ENCODE measurements at places on chromosomes 2 and 18.

GRCh38 chr2:88638743-88639142 is 11.5 kb upstream of the EIF2AK3 start:
- DNase-seq: no peak

DNA sequence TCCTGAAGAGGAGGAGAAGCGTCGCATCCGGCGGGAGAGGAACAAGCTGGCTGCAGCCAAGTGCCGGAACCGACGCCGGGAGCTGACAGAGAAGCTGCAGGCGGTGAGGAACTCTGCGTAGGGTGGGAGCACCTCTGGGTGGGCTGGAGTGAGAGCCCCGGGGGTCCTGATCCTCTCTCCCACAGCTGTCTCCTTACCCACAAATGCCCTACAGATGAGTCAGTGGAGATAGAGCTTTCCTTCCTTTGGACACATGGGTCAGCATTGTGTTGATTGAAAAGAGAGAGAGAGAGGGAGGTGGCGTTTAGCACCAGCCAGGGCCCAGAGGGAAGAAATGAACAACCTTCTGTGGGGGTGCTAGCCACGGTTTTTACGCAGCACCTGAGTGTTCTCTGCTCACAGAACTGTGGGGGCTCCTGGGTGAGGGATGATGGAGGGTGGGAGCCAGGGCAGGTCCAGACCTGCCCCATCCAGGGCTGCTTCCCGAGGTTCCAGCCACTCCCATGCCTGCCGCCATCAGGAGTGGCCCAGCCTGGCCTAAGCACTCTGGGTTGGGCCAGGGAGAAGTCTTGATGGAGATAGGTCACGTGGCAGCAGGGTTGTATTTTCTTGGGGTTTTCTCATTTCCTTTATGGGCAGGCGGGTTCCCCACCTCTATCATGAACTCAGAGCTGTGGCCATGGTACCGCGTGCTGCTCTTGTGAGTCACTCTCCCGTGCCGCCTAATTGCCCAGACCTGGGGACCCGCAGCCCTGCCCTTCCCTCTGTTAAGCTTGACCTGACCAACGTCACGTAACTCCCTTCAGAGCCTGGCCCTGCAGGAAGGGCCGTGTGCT is 16.3 kb downstream of the FOSL2 start:
- no peak for DNase-seq

DNA sequence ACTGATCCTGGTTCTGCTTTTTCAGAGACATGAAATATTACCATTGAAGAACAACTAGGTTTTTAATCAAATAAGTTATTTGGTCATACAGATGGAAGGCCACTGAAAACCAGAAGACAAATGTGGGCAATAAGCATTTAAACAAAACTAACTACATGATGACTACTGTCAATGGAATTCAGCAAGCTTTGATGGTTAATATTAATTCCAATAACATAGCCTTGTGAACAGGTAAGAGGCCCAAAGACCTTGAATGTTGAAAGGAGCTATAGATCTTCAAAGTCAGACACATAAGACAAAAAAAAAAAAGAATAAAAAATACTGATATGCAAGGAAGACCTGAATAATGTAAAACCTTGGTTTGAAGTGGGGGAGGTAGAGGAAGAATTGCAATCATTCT is 1955.6 kb upstream of the CELF4 start:
- DNase-seq: no peak

- DNase-seq: no peak
Observed at GRCh38 chr2:112004253-112004645, 50.8 kb upstream of the TMEM87B start.

DNA sequence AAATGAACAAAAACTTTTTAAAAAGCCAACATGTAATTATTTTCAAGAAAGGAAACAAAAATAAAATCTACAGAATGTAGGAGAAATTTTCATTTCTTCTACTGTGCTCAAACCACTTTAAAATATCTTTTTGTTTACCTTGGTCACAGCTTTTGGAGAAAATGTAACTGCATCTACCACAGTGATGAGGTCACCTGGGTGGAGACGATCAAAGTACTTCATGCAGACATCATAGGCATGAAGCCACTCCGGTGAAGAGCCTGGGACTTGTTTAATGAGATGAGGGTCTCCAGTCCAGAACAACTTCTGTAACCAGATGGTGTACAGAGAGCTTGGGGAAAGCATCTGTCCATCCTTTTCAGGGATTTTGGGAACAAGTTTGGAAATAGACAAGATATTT is 285.8 kb downstream of the NBAS start:
- DNase-seq: no peak

DNA sequence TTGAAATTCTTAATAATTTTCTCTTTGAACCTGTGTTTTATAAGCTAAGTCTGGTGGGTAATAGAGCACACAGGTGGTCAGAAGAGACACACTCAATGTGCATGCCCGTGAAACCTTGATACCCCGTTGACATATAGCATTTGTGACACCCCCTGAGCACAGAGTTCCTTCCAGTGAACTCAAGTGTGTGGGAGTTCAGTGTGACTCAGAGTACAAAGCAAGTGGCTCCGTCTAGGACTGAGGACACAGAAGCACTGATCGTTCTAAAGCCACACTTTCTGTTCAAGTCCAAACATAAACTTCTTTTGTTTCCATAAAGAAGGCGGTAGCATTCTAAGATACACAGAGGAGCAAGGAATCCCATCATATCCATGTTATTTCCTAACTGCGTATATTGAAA is 523.6 kb downstream of the PID1 start:
- no peak for DNase-seq

GRCh38 chr2:119753041-119753929 is 6.4 kb upstream of the PTPN4 start:
- DNase-seq: peak; percentile 32

- no peak for DNase-seq
Observed at GRCh38 chr2:218146056-218146455, 20.2 kb downstream of the CXCR2 start.

DNA sequence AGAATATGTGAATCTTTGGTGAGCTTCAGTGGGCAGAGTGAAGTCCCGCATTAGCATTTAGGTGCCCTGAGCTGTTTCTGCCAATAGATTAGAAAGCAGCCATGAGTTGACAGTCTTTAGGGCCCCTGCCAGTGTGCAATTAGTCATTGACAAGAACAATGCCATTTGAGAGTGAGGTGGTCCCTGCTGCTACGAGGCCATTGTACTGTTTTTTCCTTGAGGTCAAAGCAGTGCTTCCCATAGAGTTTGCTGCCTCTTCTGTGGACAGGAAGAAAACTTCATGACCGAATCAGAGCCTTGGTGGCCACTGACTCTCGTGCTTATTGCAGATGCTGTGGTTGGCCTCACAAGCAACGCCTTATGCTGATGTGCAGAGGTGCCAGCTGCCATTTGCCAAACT is 102.7 kb downstream of the SH3BP4 start:
- no peak for DNase-seq

DNA sequence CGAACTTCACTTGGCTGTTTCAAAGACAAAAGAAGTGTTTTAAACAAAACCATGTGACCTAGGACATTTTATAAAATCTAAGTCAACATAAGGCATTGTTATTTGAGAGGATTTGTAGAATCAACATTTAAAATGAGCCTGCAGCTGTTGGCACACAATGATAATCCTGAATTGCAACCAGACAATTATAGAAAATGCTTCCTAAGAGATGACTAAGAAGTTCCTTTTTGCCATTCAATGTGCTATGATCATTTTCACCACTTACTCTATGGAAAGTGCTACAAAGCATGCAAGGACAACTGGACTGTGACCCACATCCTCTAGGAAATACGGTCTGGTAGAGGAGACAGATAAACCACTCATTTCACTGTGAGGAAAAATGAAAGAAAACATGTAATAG is 246.4 kb downstream of the CDH20 start:
- no peak for DNase-seq

DNA sequence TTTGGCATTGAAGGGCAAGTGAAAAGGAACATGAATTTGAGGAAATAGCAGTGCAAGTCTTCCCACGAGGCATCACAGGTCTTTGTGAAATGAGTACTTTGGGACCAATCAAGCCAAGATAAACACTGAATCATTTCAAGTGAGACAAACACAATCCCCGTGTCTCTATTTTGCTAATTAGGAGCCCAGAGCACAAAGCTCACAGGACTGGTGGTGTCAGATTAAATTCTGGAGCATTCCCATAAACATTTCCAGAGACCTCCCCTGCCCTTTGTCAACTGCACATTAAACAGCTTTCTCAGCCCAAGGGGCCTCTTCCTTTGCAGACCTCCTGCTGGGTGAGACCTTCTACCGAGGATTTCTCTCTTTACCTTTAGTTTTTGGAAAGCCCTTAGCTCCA is 50.7 kb downstream of the DAPL1 start:
- DNase-seq: no peak

GRCh38 chr2:167181134-167181533 is 292.9 kb downstream of the XIRP2 start:
- no peak for DNase-seq

- no peak for DNase-seq
Observed at GRCh38 chr2:97067279-97068004, 27.2 kb downstream of the FAHD2B start.

DNA sequence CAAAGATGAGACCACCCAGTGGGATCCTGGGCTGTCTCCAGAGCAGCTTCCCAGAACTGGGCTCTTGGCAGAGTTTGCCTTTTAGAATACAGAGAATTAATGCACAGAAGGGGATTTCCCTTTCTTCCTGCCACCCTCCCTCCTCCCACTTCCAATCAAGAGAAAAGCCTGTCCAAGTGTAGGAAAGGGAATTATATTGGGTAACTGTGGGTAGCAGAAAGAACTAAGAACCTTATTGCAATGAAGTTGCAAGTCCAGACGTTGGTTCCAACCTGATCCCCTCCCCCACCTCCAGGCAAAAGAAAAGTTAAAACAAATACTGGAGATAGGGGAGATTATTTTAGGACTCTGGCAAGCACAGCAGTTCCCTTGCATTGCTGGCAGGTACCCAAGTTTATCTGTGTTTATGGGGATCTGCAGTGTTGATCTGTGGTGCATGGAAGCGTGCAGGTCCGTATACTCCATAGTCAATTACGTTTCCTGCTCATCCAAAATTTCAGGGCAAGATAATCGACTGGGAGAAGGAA is 114.3 kb downstream of the PRKCE start:
- peak; percentile 44 for DNase-seq

DNA sequence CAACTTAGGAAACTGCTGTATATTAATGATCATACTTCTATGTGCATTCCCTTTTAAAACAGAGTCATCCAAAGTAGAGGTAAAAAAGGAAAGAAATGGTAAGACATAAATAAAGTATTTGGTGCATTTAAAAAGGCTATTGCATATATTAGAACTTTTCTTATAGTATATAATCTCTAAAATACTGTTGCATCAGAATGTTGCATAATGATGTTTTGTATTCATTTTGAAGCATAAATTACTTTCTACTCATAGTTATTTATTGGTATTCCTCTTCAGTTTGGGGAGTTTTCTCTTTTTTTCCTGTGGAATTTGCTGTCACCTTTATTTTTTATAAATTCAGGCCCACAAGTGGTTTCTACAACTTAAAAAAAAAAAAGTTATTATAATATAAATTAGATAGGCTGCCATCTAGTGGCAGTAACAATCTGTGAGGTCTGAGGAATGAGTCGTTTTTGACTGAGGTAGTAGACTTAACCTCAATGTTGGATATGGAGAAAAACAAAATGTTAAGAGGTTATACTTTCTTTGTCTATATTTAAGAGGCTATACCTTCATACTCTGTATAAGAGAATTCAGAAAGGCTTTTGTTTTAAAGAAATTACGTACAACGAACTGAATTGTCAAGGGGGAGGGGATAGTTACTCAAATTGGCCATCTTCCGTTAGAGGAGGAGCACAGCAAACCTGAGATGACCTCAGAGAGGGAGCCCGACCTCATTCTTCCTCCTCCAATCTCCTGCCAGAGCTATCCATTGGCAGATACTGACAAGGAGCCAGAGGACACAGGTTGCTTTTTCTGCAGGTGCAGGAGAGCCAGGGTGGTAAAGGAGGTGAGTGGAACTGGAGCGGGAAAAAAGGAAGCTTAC is 23.8 kb downstream of the ANKAR start:
- peak; percentile 13 for DNase-seq

DNA sequence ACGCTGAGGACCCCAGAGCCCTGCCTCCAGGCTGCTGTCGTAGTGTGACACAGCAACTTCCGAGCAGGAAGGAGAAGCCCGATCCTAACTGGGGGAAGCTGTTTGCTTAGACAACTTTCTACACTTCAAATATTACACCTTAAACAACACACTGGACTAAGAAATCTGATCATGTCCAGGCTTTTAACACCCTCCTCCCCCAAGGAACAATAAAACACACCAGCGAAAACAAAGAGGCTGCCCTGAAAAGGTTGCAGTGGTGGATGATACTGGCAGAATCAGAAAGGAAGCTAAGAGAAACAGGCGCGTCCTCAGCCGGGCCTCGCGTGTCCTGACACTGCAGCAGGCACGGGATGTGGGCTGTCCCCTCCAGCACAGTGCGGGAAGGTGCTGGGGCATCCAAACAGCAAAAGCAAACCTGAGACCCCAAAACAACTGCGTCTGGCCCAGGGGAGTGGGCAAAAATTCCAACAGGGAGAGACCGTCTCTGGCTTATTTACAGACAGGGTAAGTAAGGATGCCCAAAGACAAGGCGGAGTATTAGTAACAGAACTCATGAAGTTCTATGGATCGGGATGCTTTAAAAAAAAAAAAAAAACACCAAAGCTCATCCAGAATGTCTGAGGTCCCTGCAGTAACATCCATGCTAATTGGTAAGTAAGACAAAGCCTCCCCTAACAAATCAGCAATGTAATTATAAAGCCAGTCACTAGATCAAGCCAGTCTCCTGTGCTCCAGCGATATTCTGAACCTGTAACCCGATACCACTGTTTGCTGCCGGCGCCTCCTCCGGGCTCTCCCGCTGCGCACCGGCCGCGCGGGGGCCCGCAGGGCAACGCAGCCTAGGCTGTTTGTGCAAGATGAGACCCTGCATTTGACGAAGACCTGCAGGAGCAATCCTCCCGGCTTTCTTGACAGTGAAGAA is 9.0 kb downstream of the SERTAD2 start:
- peak; percentile 77 for DNase-seq

GRCh38 chr2:175880-176820 is 87.7 kb downstream of the SH3YL1 start:
- DNase-seq: no peak

DNA sequence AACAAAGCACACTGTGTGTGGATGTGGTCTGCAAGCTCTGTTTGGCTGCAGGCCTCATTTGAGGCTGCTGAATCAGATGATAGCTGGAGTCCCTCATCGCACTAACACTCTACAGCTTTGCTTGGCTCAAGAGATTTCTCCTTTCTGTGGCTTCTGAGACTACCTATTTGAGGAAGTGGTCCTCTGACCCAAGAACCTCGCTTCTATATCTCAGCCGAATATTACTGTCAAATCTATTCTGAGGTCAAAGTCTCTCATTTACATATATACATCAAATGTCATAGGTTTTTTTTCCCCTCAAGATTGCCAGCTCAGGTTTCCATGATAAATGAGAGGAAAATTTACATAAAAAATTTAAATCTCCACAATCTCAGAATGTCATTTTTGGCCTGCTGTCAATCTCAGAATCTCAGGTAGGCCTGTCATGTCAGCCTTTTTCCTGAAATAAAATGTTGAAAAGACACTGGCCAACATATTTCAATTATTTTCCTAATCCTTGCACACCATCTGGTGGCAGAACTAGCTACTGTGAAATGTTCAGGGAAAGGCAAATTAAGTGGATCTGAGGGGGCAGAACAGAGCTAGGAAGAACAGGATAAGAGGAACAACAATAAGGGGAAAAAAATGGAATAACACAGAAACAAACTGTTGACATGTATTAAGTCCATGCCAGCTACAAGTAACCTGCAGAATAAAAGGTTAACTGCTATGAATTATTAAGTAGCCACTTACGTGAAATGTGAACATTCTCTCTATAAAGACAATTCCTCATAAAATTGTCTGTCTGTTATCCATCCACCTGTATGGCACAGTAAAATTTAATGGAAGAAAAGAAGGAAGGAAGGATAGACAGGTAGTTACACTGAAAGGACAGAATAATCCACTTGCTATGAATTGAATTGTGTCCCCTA is 39.3 kb downstream of the AP1S3 start:
- peak; percentile 19 for DNase-seq

GRCh38 chr2:107430006-107430405 is 396.7 kb upstream of the RGPD4 start:
- DNase-seq: no peak
